T-helper 17 cell (primary cell): ENCODE measurements at places on chromosomes 7 and 10.
A peak's percentile ranks its signal among the peaks of the same experiment; 100 is the strongest.

GRCh38 chr7:51785171-51785570 lies 468.6 kb upstream of the COBL start:
- DNase-seq: no peak

GRCh38 chr10:99658622-99659030 lies 683 bp upstream of the ENTPD7 start:
- DNase-seq: no peak

GRCh38 chr10:93654201-93654600 lies 41.9 kb downstream of the PDE6C start:
- DNase-seq: no peak

GRCh38 chr7:11170175-11170574 lies 196.5 kb downstream of the PHF14 start:
- DNase-seq: no peak

GRCh38 chr7:95335093-95335492 lies 10.8 kb upstream of the PON1 start:
- DNase-seq: no peak

GRCh38 chr10:126671402-126671975 lies 996 bp upstream of the C10orf90 start:
- no peak for DNase-seq

DNA sequence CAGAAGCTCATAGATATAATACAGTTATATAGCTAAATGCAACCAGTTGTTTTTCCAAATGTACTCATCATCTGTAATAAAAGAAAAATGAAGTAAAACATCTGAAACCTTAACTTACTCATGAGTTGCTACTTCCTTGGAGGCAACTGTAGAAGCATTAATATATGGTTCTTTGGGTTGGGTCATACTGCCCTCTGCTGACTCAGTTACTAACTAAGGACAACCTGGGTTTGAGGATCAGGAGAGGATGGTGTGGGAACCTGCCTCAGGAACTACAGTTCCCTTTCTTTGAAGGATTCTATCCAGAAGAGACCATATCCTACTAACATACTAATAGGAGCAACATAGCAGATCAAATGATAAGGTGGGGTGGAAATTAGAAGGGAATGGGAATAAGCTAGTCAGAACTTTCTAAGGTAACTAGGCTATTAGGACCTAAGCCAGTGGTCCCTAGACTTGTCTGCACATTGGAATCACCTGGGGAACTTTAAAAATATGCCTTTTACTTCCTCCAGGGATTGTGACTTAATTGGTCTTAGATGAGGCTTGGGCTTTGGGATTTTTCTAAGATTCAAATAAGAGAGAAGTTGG lies 20.7 kb downstream of the COX15 start:
- DNase-seq: no peak

DNA sequence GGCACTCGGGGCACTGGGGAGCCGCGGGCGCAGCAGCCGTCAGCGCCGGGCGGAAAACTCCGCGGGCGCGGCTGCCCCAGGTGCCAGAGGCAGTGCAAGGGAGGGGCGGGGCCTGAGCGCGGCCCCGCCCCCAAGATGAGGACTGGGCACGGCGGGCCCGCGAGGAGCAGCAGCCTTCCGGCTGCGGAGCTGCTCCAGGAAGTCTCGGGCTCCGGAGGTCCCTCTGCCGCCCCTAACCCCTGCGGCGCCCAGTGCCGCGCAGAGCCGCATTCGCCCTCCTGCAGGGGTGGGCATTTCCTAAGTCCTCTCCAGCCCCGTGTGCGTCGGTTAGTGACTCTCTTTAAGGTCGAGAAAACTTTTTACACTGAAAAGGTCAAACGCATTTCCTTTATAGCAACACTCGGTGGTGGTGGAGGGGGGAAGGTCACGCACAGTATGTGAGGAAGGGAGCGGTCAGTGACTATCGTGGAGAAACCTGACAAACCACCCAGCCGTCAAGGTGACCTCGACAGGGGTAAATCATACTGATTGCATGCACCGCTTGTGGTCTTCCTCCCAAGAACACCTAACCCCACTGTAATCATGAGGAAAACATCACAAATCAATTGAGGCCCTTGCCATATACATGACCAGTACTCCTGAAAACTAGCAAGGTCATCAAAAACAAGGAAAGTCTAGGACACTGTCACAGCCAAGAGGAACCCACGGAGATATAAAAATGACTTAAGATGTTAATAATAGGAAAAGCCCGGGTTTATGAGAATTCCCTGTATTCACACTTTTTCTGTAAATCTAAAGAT lies at the start of gene ANXA11:
Gene ANXA11, minus strand, starts transcription at position 61 of the 800 bp plus-strand sequence. CDS start 32,676 bp downstream, outside the sequence.
- DNase-seq: peak; percentile 85

- no peak for DNase-seq
These were observed 103.4 kb downstream of the WNT2 start for GRCh38 chr7:117219485-117219884.

DNA sequence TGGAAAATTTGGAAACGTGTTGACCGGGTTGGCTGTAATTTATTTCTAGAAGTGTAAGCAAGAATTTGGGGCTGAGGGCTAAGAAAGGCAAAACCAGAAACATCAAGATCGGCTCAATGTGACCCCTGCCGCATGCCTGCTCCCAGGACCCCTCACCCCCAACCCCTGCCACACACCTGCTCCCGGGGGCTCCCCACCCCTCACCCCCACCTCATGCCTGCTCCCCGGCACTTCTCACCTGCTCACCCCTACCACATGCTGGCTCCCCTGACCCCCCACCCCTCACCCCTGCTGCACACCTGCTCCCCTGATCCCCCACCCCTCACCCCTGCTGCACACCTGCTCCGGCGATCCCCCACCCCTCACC lies 19.0 kb upstream of the CFAP46 start:
- DNase-seq: no peak

GRCh38 chr7:142569851-142570250 lies 179.4 kb upstream of the PRSS1 start:
- DNase-seq: no peak

DNA sequence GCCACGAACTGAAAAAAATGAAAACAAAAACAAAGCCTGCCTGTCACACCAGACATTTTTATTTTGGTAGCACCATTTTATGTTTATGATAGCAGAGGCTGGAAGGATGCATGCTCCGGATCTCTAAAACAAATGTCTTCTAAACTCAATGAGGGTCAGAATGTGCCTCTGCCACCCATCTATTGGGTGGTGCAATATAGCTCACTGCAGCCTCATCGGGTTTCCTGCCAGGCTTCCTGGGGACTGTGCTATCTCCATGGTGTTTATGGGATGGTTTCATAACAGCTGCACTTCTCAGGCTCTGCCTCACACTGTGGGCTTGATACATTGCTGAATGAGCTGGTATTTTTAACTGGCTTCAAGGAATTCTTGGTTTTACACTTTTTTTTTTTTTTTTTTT lies 94.4 kb downstream of the ITIH5 start:
- DNase-seq: no peak

GRCh38 chr10:5234106-5234860 lies 37.6 kb downstream of the AKR1C4 start:
- no peak for DNase-seq

GRCh38 chr7:47758546-47758945 lies 176.6 kb upstream of the TNS3 start:
- no peak for DNase-seq

DNA sequence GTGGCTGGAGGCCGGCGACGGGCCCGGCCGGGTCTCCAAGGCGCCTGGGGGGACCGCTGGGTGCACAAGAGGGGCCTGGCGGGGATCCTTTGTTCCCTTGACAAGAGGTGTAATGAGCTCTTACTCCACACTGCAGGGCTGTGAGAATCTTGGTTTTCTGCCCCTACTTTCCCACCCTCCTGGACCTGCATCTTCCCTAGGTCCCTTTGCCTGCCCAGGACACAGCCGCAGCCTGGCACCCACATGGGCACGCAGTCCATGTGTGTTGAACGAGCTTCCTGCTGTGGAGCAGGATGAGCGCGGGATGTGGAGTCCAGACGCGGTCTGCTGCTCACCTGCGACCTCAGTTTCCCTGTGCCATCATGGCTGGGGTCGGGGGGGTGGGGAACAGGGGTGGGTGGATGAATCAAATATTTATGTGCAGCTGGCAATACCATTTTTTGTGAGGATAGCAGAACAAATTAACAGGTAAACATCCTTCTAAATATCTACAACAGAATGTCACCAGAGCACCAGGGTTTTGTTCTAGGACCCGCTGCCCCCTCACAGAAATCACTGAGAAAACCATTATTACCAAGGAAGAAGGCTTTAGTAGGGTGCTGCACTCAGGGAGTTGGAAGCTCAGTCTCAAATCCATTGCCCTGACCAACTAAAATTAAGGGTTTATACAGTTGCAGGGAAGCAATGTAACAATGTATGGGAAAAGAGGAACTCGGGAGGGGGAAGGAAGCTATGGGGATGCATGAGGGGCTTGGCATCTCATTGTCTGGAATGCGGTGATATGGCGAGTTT lies 474 bp upstream of the NSMCE4A start:
- no peak for DNase-seq

GRCh38 chr7:85634951-85635350 lies 448.1 kb upstream of the SEMA3D start:
- no peak for DNase-seq

GRCh38 chr10:50021646-50022045 lies 33.4 kb downstream of the AGAP6 start:
- no peak for DNase-seq

- no peak for DNase-seq
These were observed 580.5 kb downstream of the AUTS2 start for GRCh38 chr7:70178787-70179186.

GRCh38 chr7:23373151-23374004 lies 74.2 kb downstream of the MALSU1 start:
- DNase-seq: no peak

GRCh38 chr10:15208221-15208620 lies 39.7 kb upstream of the NMT2 start:
- DNase-seq: no peak

DNA sequence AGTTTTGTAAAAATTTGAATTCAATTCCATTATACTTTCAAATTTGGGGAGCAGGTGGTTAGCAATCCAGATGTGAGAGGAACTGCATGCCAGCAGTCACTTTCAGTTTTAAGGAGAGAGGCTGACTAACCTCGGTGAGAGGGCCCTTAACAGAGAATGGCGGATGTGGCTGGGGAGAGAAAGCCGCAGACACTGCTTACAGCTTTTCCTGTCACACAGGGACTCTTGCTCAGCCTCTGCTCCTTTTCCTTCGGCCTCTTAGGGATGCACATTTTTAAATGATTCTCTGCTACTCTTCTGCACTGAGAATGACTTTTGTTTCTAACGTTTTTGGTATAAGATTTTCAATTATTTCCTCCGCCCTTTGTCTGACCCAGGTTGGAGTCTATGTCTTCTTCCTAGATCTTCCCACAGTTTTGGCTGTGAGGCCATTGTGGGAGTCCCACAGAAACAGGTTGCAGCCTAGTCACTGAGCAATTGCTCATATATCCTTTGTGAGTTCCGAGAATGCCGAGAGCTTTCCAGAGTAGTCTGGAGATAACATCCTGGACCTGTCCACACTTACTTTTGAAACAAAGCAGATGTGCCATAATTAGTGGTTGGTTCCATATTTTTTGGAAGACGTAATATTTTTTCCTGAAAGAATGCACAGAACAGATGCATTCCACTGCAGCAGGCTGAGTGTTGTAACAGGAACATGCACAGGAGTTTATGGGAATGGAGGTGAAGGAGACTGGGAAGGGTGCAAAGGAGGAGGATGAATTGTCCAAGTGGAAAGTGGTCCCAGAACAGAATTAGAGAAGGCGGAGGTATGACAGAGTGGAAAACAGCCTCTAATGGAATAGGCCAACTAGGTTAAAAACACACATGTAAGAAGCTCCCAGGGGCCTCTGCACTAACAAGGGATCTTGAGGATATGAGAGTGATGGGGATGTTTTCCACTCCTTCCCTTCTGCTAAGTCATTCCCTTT lies 168.0 kb upstream of the ZNF32 start:
- peak; percentile 45 for DNase-seq

- DNase-seq: no peak
These were observed 46.1 kb downstream of the C1GALT1 start for GRCh38 chr7:7228472-7228871.

- no peak for DNase-seq
These were observed 2.2 kb downstream of the PVRIG start for GRCh38 chr7:100221767-100222444.

- DNase-seq: no peak
These were observed 15.1 kb upstream of the TBX20 start for GRCh38 chr7:35268953-35269352.

DNA sequence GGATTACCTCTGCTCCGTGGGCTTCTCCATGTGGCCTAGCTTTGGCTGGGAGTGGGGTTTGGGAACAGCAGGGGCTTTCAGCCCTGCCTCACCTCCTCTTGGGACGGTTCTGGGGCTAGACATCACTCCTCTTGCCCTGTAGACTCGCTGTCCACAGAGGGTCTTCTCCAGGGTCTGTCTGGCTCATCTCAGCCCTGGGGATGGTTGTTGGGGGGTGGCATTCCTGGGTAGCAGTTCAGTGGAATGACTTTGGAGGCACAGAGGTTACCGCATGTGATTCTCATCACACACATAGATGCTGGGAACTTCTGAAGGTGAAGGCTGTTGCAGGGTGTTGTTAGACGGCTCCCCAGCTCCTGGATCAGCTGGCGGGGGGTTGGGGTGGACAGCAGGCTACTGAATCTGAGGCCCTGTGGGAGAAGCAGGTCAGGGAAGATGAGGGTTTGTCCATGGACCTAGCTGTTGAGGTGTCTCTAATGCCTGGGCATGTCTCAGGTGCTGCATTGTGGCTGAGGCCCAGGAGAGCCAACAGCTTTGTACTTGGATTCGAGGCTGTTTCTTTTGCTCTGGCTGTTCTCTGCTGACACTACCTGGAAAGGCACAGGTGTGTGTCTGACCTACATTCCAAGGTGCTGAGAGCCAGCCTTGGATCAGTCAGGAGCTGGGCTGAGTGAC lies 23.8 kb downstream of the RAMP3 start:
- DNase-seq: no peak

DNA sequence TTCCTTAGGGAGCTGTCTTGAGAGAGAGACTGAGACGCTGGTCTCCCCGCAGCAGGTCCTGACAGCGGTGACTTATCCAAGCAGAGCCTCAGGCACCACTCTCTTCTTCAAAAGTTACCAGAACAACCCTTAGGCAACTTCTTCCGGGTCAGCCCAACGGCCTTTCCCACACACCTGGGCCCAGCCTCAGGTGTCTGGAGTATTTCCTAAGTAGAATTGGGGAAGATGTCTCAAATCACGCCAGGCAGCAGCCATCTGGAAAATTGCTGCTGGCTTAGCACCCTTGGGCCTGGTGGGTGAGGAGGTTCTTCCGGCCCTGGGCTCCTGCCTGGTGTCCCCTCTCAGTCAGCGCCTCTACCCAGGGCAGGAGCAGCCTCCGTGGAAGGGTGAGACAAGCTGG lies 80.4 kb upstream of the ANLN start:
- no peak for DNase-seq

- no peak for DNase-seq
These were observed 798 bp upstream of the AUTS2 start for GRCh38 chr7:69597278-69598076.

DNA sequence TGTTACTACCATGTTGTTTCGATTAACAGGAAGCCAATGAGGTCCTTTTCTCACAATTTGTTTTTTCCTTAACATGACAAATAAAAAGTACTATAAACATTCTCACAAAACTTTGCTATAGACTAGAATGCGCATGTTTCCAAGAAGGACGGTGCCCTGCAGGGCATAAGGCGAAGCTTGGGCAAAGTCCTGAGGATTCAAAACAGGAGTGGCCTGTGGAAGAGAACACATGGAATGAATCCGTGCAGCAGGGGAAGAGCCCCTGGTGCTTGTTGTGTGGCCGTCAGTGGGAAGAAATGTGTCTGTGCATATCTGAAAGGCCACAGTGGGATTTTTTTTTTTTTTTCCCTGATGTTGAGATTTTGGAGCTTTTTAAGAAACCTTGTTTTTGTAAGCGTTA lies 67.6 kb downstream of the ITGA8 start:
- no peak for DNase-seq
